ENCODE measurements at places on chromosomes 3 and 15. TPM values are rescaled to one million over a fixed set of nuclear protein-coding genes. Genes with fewer than 3 reads are reported as not detected.

DNA sequence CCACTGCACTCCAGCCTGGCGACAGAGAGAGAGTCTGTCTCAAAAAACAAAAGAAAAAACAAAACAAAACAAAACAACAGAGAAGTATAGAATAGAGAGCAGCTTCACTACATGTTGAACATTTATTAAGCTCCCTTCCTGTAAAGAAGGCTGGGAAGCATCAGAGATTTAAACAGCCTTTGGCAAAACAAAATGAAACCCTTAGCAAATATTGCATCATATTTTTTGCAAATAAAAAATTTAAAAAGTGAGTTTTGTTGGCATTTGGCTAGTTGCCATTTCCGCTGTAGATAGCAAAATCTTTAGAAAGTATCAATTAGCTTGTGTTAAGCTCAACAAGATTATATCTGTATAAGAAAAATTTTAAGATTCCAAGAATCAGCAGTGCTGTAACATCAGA is 151.2 kb downstream of the SERPINI1 start:
- H3K27me3 ChIP-seq = no peaks in the 10 kb centered on the region
- H3K27ac ChIP-seq = no peak overlapping the region
- no peaks in the 10 kb centered on the region for H3K36me3 ChIP-seq

DNA sequence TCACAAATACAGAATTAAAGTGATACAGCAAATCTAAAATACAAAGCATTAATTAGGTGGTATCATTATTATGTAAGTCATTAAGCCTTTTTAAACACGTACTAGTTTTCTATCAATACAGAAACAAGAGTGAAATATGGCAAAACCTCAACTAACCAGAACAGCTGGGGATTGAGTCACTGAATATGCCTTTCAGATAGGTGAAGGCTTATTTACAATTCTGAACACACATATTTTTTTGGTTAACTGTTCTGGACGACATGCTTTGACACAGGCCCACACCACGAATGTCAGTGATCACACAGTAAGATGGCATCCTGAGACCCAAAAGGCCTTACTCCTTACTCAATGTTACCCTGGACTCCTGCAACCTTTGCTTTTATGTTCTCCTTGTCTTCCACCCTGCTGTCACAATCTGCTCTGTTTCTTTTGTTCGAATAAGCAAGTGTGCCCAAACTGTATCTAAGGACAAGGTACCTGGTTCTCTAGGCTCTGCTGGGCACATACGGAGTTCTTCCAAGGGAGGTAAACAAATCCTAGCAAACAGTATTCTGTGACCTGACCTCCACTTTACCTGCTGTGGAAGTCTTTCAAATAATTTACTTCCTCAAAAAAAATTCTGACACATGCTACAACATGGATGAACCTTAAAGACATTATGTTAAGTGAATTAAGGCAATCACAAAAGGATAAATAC is 7.0 kb downstream of the SFMBT1 start:
- H3K27me3 ChIP-seq = no peaks in the 10 kb centered on the region
- no peaks in the 10 kb centered on the region for H3K4me1 ChIP-seq
- H3K27ac ChIP-seq = no peak overlapping the region
- H3K4me3 ChIP-seq = no peak overlapping the region

COL6A5 gene
- total RNA-seq = not detected

PLA2G4D gene
- total RNA-seq = not detected

PPARG gene
- 32.4 TPM for total RNA-seq

WNT7A gene
- not detected for total RNA-seq

MYNN gene
- 23.6 TPM for total RNA-seq

LDHAL6B gene
- not detected for total RNA-seq

RHOV gene
- not detected for total RNA-seq

MYO5C gene
- total RNA-seq = 1.1 TPM

All from ovary (tissue), 10 donors.